ENCODE measurements at places on chromosomes 1 and 21. TPM values are rescaled to one million over a fixed set of nuclear protein-coding genes. Genes with fewer than 3 reads are reported as not detected.

C8A gene
- total RNA-seq, result 0.19 TPM

HMGCS2 gene
- total RNA-seq, result 0.49 TPM

DNAH14 gene
- 3.7 TPM for total RNA-seq

NEK2 gene
- 28.7 TPM for total RNA-seq

DNA sequence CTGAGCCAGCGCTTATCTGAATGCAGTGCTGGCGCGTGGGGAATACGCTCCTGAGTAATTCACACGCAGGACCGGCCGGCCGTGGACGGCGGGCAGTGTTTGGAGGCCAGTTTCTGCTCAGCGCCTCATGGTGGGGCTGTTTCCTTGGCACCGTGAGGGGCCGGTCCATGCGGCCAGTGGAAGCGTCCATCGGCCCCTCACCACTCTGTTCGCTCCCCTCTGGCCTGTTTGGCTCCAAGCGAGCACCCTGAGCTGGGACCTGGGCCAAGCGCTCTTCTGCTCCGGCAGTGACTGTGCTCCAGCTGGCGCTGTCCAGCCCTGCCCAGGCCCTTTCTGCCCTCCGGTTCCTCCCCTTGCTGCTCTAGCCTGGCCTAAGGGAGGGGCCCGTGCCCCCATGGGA is 16.3 kb upstream of the PLCH2 start:
- no peak overlapping the region for H3K4me3 ChIP-seq
- no peaks in the 10 kb centered on the region for H3K4me1 ChIP-seq
- H3K36me3 ChIP-seq, result no peaks in the 10 kb centered on the region

DNA sequence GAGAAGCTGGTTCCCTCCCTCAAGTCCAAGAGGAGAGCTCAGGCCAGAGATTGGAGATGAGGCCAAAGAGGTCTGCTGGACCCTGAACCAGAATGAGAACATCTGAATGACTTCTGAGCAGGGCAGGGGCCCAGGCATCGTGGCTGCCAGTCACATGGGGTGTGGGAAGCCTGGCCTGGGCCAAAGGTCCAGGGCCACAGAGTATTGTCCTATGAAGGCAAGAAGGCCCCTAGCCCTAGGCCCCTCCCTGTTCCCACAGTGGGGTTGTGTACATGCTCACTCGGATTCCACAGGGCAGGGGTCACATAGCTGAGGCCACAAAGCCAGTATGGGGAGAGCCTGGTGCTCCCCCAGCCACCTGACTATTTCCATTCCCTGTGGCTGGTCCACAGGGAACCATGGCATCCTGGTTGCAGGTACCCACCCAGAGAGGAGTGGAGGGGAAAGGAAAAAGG is 18.5 kb upstream of the SLC1A7 start:
- no peak for DNase-seq
- H3K36me3 ChIP-seq, result no peaks in the 10 kb centered on the region
- H3K27ac ChIP-seq, result no peak overlapping the region
- no peaks in the 10 kb centered on the region for H3K27me3 ChIP-seq

DNA sequence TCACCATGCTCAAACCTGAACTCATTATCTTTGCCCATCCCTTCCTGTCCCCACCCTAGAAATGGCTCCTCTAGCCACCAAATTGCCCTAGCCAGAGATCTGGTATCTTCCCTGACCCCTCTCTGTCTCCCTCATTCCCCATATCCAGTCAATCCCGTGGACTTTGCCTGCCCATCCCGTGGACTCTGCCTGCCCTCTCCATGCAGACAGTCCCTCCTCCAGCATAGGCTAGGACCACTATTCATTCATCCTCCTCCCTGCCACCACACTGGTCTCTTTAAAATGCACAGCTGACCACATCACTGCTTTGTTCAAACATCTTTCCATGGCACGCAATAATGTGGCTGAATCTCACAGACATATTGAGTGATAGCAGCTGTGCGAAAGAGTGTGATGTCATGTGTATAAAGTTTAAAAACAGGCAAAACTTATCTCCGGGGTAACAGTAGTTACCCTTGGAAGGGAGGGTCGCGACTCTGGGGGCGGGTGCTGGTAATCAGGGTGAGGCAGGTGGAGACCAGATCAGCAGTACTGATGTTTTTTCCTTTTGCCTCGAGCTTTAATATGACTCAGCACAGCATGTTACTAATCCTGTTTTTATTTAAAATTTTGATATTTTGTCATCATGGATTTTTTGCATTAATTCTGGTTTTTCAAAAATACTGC is 4.8 kb upstream of the SLC2A1 start:
- DNase-seq, result no peak
- H3K27me3 ChIP-seq, result no peaks in the 10 kb centered on the region
- H3K4me1 ChIP-seq, result peaks cover 25% of the 10 kb centered on the region
- H3K36me3 ChIP-seq, result no peaks in the 10 kb centered on the region
- no peak overlapping the region for H3K27ac ChIP-seq

All from GM12878 (cell line).